ENCODE measurements at places on chromosomes 6 and 20.

DNA sequence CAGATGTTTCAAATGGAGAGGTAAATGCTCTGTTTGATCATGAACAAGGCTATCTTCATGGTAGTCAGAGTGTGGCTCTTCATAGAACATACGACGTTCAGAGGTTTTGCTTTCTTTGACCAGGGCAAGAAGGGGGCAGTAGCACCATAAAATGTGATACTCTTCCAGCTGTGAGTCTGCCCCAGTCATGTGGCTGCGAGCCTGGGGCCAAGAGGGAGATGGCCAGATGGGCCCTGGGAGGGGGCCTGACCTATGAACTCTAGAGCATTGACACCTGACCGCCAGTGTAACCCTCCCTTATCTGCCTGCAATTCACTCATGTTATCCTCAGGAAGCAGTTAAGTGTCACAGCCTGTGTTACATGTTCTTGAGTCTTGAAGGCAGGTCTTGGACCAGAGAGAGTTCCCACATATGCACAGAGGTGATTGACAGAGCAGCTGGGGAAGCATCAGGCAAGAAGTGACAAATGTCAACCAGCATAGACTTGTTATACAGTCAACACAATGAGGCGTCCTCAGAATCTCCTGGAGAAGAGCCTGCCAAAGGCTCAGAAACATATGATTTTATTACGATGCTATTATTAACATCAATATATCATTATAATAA, 55.0 kb downstream of the SCML4 start:
- no peak for DNase-seq

GRCh38 chr6:137851669-137852068, 15.4 kb upstream of the TNFAIP3 start:
- DNase-seq = no peak

DNA sequence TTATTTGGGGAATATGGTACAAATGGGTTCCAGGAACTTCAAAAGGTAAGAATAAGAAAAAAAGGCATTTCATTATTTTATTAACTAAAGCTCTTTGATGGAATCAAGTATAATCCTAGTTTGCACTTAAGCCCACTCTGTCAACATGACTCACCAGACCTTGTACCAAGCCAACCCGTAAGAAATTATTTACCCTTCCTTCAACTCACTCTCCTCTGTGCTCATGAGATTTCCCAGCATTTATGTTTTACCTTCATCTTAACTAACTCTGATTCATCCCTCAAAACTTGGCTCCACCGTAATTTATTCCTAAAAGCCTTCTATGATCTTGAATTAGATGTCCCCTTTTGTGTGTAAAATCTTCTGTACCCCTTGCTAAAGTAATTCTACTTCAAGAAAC, 308.7 kb downstream of the PKHD1 start:
- no peak for DNase-seq

- DNase-seq = no peak
Measured at GRCh38 chr6:169589293-169589692, 112.5 kb downstream of the WDR27 start.

DNA sequence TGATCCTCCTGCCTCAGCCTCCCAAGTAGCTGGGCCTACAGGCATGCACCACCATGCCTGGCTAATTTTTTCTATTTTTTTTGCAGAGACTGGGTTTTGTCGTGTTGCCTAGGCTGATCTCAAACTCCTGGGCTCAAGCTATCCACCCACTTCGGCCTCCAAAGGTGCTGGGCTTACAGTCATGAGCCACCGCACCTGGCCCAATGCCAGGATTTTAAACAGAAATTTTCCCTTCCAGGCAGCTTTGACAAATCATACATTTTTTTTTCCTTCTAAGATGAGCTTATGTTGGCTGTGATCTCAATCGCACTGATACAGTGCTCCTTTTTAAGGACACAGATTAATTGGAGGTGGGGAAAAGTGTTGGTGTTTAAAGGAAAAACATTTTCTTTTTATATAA, 73.2 kb upstream of the CD2AP start:
- no peak for DNase-seq

DNA sequence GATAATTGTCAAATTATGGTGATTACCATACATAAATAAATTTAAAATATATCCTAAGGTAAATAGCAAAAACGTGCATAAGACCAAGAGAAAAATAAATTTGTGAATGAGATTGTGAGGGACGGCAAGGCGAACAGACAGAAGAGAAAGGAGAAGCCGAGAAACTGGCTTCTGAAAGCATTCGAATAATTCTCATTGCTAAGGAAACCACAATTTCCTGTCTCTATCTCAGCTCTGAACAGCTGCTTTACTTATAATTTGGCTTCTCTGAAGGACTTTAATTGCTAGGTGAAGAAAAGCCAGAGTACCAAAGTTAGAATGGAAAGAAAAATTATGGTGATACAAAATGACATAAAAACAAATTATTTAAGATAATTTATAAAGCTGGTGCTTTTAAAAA, 79.0 kb upstream of the RGS17 start:
- DNase-seq = no peak

- no peak for DNase-seq
Measured at GRCh38 chr6:153800580-153801188, 238.4 kb upstream of the OPRM1 start.

GRCh38 chr20:4243071-4243470, 227.7 kb upstream of the RNF24 start:
- no peak for DNase-seq

GRCh38 chr20:11845340-11845739, 72.4 kb upstream of the BTBD3 start:
- no peak for DNase-seq

GRCh38 chr6:157652601-157653363, 170.3 kb upstream of the SNX9 start:
- DNase-seq = no peak

GRCh38 chr20:11043001-11043400, 369.2 kb upstream of the JAG1 start:
- DNase-seq = no peak

- DNase-seq = no peak
Measured at GRCh38 chr20:40945754-40946450, 82.7 kb upstream of the TOP1 start.

DNA sequence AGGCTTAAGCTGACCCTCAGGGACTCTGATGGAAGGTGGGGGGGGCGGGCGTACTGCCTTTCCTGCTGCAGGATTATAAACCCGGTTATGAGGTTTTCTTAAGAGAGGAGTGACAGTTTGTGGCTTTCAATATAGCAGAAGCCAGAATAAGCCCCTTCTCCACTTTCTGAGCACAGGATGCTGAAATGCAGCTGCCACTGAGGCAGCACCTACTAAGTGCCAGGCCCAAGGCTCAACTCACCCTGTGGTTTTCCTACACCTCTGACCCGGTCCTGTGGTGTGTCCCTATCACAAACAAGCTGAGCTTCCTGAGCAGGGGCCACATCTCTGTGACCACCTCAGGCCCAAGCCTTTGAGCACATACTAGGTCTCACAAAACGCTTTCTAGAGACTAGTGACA, 59.6 kb upstream of the NFATC2 start:
- DNase-seq = no peak

- DNase-seq = no peak
Measured at GRCh38 chr20:8642247-8642646, 426.6 kb upstream of the PLCB4 start.

GRCh38 chr20:23296841-23297701, 53.5 kb upstream of the NXT1 start:
- DNase-seq = no peak

- no peak for DNase-seq
Measured at GRCh38 chr6:52662031-52662430, 8.9 kb upstream of the TMEM14A start.

DNA sequence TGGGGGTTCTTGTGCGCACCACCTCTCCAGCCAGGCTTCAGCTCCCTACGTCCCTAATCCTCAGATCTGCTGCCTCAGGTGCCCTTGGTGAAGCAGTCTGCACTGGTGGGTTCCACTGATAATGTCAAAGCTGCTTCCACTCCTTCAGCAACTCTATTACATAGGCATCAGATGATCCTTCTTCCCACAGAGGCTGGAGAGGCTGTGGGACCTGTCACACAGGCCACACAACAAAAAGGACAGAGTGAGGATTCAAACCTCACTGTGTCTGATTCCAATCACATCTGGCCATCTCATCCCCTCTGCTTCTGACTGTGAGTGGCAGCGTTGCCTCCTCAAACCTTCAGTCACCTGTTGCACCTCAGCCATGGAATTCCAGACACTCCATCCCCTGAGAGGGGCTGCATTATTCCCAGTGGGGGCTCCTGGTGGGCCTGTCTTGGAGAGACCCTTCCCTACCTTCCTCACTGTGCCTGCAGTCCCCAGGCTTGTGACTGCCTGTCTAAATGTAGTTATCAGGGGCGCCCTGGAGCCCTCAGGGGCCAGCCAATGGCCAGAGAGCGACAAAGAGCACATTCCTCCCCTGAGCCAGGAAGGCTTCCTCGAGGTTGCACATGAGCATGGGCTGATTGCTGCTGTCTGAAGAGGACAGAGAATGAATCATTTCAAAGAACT, 211.4 kb upstream of the ECI2 start:
- no peak for DNase-seq

- no peak for DNase-seq
Measured at GRCh38 chr6:55276745-55277530, 50.3 kb upstream of the GFRAL start.

- DNase-seq = no peak
Measured at GRCh38 chr6:129920103-129920798, 59.1 kb upstream of the TMEM244 start.

- no peak for DNase-seq
Measured at GRCh38 chr6:85283436-85283835, 166.4 kb upstream of the NT5E start.

GRCh38 chr6:17347012-17347411, 46.4 kb upstream of the CAP2 start:
- no peak for DNase-seq

DNA sequence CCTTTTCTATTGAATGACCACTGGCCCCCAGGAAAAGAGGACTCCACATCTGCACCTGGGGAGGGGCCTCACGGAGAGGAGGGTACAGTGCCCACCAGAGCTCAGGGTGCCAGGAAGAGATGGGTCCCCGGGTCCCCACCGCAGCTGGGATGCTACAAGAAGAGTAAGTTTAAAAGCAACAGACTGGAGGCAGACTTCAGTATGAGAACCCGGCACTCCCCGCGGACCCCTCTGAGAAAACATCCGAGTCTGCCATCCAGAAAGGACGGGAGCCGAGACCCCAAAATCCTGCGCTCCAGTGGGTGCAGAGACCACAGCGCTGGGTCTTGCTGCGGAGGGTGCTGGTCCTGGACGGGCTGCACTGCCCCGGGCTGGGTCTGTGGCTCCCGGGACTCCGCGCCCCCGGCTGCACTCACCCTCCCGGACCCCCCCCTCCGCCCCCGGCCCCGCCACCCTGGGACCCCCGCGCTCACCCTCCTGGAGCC, 350 bp downstream of the HELZ2 start:
- no peak for DNase-seq

GRCh38 chr6:113039005-113039404, 691.9 kb downstream of the RFPL4B start:
- no peak for DNase-seq

DNA sequence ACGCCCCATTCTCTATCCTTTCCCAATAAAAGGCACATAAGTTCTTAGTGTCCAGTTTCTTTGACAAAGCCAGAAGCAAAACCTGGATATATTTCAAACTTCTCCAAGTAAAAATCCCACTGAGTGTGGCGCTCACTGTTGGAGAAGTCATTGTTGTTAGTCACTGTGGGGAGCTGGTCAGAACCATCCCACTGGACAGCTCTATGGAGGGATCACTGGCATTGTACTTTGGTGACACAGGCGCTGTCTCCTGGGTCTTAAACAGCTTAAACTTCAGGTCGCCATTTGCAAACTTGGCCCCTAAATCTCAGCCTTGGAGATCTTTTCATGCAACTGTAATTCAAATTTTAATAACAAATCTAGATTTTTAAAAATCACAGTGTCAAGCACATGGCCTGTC, 111.5 kb upstream of the SLC24A3 start:
- no peak for DNase-seq

Data from natural killer cell treated with Interleukin-12 subunit alpha and Interleukin-12 subunit beta and Interleukin-15 and Interleukin-18, amount 100 ng/mL, for 72 hours (primary cell).